ENCODE measurements at places on chromosomes 16 and 17.

DNA sequence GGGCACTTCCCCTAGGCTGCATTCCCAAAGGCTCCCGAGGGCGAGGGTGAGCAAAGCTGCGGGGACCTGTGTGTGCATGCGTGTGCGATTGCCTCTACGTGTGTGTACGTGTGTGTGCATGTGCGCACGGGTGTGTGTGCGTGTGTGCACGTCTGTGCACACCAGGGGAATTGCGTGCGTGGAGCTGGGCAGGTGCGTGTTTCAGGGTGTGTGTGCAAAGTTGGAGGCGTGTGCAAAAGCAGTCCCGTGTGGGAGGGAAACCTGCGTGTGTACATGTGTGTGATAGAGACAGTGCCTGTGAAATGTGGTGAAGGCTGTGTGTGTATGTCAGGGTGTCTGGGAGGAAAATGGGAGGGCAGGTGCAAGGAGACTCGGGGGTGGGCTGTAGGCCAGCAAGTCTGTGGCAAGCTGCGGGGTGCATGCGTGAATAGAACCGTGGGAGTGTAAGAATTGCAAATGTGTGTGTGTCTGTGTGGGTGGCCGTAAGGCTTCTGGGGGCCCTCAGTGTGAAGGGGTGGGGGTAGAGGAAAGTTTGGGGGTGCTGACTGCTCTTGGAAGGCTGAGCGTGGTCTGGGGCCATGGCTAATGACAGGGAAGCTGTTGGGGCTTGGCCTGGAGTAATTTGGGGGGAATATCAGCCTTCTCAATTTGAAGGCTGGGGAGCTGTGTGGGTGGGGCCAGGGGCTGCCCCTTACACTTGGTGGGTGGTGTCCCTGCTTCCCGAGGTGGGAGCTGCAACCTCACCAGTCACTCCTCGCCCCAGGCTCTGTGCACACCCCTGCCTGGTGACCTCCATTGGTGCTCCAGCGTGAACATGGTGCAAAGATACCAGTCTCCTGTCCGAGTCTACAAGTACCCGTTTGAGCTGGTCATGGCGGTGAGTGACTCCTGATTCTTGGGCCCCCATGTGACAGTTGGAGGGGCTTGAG is 644 bp downstream of the SEC14L5 start:
- no peak for DNase-seq

- DNase-seq = no peak
These were observed 130.3 kb downstream of the CCDC144A start for GRCh38 chr17:16820161-16820877.

DNA sequence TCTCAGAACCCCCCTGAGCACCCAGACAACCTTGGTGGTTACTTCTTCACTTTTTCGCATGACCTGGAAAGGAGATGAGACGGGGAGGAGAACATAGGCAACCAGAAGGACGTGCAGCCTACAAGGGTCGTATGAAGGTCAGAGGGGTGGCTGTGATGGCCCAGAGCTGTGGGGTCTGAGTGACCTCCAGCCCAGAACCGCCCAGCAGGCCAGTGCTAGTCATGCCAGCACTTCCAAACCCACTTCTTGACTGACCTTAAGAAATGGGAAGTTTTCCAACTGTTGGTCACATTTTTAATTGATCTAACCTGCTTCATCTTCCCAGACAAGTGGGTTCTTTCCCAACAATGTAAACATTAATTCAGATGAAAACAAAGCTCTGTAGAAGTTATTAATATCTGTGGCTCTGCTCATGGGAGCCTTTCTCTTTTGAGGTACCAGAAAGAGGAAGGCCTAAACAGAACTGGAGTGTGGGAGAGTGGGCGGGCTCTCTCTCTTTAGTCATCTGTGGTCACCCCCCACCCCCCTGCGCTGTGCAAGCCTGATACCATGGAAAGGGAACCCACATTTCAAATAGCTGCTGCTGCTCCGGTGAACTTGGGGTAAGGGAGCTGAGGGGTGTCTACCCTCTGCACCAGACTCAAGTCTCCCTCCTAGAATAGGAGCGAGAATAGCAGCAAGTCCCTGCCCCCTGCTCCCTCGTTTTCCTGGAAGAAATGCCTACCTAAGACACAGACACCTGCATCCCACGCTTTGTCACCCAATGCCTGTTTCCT is 101.6 kb downstream of the RAB11FIP4 start:
- no peak for DNase-seq

GRCh38 chr17:8413328-8413727 is 15.7 kb upstream of the RNF222 start:
- no peak for DNase-seq

- DNase-seq = no peak
These were observed 28.4 kb downstream of the KDM8 start for GRCh38 chr16:27231692-27232060.

DNA sequence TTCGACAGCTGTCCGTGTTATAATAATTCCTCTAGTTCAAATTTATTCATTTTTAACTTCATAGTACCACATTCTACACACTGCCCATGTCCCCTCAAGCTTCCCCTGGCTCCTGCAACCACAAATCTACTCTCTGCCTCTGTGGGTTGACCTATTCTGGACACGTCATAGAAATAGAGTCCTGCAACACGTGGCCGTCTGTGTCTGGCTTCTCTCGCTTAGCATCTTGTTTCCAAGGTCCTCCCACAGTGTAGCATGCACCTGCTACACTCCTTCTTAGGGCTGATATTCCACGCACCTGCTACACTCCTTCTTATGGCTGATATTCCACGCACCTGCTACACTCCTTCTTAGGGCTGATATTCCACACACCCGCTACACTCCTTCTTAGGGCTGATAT is 16.5 kb downstream of the SCGB1C2 start:
- no peak for DNase-seq

DNA sequence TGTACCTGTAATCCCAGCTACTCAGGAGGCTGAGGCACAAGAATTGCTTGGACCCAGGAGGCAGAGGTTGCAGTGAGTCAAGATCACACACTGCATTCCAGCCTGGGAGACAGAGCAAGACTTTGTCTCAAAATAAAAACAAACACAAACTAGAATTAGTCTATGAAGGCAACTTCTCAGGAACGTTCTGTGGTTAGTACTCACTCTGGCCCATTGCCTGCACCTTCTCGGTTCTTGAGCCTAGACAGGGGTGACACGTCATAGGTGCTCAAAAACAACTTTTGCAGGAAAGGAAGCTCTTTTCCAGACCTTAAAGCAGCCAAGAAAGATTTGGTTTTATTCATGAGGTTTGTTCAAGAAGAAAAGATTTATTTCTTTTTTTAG is 22.3 kb upstream of the CNOT1 start:
- no peak for DNase-seq

GRCh38 chr17:19357761-19358160 is 4.8 kb downstream of the B9D1 start:
- DNase-seq = no peak

DNA sequence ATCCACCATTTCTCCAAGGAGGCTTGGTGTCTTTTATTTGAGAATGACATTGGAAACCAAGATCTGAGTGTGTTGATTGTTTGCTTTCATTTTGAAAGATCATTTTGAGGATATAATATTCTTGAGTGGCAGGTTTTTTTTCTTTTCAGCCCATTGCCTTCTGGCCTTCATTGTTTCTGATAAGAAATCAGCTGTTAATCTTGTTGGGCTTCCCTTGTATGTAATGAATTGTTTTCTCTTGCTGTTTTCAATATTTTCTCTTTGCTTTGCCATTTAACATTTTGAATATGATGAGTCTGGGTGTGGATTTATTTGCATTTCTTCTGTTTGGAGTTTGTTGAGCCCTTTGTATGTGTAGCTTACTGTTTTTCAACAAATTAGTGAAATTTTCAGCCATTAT is 22.0 kb downstream of the PRSS54 start:
- DNase-seq = no peak

DNA sequence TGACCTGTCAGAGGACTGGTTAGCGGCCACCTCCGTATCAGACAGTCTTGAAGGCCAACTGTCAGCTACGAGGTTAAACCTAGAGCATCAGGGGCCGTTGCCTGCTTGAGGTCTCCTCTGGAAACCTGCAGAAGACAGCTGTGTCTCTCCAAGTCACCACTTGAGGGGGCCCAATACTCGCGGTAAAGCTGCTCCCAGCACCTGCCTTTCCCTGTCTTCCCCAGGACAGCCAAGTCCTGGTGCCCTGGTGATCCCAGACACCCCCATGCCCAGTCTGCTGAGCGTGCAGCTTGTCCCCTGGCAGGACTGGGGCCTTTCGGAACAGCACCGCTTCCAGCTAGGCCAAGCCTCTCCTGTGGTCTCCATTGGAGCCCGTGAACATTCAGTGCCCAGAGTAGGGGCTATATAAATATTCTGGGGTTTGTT is 80.1 kb downstream of the DNAH17 start:
- DNase-seq = peak; percentile 28

- DNase-seq = no peak
These were observed 17.7 kb downstream of the NLRC5 start for GRCh38 chr16:57007050-57007449.

DNA sequence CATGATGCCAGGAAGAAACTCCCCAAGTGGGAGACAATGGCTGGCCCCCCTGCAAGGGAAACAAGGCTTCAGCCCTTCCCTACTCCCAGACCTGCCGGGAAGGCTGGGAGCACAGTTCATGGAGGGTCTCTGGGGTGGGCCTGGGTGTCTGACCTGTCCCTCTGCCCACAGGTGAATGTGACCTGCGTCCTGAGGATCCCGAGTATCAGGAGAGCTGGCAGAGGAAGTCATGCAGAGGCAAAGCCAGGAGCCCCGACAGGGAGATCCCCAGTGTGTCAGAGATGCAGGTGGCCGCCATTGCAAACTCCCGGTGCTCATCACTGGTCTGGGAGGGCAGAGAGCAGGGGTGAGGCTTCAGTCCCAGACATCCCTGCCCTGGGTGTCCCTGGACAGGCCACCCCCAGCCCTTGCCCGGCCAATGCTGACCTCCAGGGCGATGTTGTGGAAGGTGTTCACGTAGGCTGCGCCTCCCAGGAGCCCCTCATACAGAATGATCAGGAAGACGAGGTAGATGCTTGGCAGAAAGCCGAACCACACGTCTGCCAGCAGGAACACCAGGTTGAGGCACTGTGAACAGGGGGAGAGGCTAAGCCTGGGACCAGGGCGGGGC is 5.3 kb upstream of the NPIPB7 start:
- DNase-seq = no peak

GRCh38 chr17:73203788-73204479 is 11.1 kb downstream of the COG1 start:
- no peak for DNase-seq

DNA sequence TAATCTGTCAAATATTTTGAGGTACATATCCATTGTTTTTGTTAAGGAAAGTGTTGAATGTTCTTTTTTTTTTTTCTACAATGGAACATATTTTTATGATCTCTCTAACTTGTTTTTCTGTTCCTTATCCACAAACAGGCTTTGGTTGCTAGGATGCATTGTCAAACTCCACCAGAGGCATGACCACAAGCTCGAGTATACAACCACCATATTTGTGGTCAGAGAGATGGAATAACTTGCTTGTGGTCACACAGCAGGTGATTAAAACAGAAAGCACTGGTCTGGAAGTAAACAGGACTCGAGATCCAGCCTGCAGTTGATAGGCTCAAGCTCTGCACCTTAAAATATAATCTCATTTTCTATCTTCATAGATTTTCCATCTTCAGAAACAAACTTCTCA is 105.8 kb upstream of the ADAMTS18 start:
- DNase-seq = peak; percentile 79

DNA sequence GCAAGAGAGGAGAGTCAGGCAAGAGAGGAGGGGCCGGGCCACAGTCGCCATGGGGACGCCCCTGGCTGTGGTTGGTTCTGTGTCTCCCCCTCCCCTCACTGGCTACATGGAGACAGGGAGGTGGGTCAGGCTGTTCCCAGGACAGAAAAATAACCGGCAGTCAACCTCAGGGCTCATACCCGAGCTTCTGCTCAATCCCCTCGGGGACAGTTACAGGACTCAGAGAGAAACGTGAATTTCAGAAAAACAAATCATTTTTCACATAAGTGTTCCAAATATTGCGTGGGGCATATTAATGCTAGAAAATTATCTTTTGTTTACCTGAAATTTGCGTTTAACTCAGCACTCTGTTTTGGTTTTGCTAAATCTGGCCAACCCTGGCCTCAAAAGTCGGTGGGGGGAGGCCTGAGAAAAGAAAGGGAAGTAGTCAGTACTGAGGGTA is 22.2 kb upstream of the CPSF4L start:
- no peak for DNase-seq

DNA sequence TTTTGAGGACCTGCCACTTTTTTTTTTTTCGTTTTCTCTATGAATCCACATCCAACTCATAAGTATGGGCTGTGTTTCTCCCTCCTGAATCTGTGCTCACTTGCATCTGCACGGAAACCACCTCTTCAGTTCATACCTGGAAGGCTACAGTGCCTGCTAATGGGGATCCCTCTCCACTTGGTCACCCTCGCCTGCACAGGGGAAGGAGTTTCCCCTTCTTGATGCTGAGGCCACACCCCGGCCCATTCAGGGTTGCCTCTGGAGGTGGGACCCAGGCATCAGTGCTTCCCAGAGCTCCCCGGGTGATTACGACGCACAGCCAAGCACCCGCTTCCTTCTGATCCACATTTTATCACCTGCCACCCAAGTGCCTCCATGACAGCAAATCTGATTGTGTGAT is 85.9 kb upstream of the TBC1D3K start:
- no peak for DNase-seq

- no peak for DNase-seq
These were observed 3.2 kb downstream of the FAHD1 start for GRCh38 chr16:1830213-1830612.

DNA sequence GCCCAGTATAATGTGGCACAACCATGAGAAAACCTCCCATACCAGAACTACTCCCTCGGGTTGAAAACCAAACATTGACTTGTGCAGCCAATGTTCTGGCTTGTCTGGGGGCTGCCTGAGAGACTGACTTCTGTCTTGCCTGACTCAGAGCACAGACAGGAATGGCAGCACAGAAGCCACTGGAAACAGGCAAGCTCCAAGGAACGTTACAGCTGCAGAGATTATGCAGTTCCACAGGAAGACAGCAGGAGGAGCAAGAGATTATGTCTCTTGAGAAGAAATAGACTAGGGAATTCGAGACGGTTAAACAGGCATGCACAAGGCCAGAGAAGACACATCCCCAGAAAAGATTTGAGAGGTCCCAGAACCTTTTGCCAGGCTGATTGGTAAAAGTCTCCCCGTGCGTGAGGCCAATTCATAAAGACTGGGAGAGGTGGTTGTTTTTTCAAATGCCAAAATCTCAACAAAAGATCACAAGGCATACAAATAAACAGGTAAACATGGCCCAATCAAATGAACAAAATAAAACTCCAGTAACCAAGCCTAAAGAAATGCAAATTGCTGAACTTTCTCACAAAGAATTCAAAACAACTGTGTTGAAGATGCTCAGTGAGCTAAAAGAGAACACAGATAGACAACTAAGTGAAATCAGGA is 90.6 kb upstream of the CDH5 start:
- DNase-seq = no peak

DNA sequence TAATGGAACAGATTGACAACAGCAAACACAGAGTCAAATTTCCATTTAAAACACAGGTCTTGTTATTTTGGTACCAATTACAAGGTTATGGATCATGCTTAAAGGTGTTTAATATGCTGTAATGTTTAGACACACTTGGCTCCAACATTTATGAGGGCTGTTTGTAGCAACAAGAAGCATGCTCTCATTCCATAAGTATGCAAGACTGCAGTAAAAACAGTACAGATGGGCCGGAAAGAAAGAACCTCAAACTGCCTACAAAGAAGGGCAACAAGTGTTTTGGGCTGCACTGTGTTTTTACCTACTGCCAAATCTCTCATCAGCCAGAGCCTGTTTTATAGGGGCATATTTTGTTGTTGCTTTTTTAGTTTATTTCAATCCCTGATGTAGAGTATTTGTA is 100.5 kb upstream of the HS3ST3A1 start:
- DNase-seq = peak; percentile 37

GRCh38 chr17:37792787-37793186 is 47.9 kb upstream of the HNF1B start:
- no peak for DNase-seq

- no peak for DNase-seq
These were observed 1.4 kb upstream of the CRYM start for GRCh38 chr16:21279501-21279900.
